ENCODE measurements at places on chromosomes 2 and 18. TPM values are rescaled to one million over a fixed set of nuclear protein-coding genes. Genes with fewer than 3 reads are reported as not detected.

DNA sequence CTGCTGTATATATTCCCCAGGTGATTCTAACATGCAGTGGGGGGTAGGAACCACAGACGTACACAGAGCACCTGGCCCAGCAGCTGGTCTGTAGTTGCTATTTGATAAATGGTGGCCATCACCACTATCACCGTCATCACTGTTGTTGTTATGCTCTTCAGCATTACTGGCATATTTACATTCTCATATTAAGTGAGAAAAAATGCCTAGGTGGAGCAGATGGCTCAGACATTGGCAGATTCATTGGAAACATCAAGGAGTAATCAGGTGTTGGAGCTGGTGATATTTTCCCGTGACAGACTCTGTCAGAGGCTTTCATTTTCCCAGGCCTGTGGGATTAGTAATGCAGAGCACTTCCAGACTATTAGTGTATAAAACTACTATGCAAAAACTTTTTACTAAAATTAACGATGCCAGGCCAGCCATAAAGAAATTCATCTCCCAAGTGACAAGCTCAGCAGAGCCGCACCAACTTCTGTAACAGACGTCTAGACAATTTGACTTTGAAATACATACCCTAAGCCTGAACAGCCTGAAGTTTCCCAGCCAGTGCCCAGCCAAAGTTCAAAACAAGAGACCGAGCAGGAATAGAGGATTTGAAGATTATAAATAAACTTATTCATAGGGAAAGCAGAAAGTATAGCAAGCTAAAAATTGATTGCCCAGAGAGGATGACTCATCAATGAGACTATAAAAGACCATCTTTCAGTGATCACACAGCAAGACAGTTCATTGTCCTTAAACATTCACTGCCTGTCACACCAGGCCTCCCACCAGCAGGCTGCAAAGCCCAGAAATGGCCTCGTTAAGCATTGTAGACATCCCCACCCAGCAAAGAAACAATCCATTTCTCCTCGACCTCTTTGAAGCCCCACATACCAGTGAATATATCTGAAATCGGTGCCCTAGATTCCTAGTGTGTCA, 247.4 kb upstream of the CHAC2 start:
- peak; percentile 54 for DNase-seq

- no peak for DNase-seq
Measured at GRCh38 chr2:424306-425171, 136.6 kb upstream of the ALKAL2 start.

DNA sequence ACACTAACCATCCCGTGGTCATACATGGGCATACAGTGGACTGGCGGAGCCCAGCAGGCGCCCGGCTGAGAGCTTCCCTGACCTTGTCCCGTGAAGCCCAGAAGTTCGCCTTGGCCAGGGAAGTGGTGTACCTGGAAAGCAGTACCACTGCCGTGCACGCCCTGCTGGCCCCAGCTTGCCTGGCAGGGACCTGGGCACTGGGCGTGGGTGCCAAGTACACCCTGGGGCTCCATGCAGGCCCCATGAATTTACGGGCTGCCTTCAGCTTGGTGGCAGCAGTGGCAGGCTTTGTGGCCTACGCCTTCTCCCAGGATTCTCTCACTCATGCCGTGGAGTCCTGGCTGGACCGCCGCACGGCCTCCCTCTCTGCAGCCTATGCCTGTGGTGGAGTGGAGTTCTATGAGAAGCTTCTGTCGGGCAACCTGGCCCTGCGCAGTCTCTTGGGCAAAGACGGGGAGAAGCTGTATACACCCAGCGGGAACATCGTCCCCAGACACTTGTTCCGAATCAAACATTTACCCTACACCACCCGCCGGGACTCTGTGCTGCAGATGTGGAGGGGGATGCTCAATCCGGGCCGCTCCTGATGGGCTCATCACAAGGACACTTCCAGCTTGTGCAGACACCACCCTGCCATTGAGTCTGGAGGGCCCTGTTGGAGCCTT, 2.3 kb downstream of the TMEM177 start:
- DNase-seq: no peak

DNA sequence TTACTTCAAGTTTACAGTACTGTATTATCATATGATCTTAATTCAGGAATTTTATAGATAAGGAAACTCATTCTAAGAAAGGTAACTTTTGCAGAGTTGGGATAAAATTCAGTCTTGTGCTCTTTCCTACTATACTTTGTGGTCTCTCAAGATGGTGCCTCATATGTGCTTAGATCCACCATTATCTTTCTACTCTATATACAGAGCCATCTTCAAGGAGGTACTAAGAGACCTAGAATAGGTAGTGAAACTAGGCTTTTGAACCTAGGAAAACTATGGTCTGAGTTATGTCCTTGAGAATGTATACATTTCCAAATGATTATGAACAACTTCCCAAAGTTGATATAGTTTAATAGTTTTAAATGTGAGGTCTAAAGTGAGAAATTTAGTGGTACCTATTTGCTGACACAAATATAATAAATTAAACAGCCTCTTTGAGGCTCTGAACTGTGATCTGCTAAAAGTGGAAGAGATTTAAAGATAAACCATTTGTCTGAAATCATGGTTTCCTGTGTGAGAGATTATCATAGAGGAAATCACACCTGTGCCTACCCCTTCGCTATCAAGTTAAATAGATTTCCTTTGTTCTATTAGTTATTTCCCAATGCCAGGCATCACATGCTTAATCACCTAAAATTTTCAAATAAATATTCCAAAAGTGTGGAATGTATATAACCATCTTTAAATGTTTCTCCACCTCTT, 27.2 kb downstream of the ACAA2 start:
- no peak for DNase-seq

DNA sequence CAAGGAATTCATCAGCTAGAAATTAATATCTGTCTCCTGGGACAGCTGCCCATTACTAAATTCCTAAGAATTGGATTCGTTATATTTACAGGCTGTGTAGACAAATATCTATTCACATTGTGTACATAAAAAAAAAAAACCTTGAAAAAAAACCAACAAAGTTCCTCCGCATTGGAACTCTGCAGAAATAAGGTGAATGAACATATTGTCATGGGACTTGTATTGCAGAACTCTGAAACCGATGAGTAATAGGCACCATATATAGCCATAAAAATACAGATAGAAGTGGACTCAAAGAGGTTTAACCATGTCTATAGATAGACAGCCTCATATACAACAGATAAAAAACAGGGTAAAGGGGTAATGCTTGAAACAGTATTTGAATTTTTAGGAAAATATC, 909.9 kb upstream of the CHAC2 start:
- peak; percentile 3 for DNase-seq

GRCh38 chr18:35936951-35937350, 35.5 kb upstream of the RMP24 start:
- no peak for DNase-seq

DNA sequence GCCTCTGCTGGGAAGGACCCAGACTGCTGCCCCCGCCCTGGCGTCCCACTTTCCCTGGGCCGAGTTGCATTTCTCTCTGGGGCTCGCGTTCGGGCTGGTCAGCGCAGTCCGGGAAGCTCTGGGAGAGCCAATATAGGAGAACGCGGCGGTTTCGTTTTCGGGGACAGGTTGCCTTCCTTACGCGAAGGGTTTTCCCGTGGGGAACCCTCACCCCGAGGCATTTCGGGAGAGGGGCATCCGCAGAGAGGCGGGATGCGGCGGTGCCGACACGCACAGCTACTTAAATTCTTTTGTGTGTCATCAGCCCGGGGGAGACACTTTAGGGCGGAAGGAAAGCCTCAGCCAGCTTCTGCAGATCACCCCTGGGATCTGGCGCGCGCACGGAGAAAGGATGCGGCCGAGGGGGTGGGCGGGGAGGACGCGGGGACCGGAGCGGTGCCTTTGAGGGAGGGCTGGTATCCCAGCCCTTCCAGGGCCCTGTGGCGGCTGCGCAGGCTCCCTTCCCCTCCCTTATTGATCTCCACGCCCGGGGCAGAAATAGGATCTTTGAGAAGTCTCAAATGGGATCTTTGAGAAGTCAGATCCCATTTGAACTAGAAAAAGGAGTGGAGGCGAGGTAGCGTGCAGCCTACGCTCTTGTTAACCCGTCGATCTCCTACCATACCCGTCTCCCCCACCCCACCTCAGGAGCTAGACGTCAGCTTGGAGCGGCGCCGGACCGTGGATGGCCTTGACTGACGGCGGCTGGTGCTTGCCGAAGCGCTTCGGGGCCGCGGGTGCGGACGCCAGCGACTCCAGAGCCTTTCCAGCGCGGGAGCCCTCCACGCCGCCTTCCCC, 1.2 kb downstream of the GATA6 start:
- peak; percentile 51 for DNase-seq

- no peak for DNase-seq
Measured at GRCh38 chr2:57806449-57806968, 240.1 kb upstream of the VRK2 start.

- no peak for DNase-seq
Measured at GRCh38 chr2:8379549-8379948, 302.3 kb upstream of the ID2 start.

DNA sequence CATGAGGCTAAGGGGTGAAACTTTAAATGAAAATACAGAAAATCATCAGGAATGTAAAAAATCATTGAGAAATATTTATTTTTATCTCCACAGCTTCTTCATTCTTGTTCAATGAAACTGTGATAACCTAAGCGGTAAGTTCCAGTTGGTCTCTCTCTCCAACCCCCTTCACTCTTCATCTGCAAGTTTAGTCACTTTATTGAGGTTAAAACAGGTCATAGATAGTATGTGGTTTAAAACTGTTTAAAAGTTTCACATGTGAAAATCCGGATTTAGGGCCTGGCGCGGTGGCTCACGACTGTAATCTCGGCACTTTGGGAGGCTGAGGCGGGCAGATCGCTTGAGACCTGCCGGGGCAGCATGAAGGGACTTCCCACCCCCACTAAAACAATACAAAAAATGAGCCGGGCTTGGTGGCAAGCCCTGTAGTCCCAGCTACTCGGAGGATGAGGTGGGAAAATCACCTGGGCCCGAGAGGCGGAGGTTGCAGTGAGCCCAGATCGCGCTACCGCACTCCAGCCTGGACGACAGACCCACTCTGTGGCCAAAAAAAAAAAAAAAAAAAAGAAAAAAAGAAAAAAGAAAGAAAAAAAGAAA, 1.6 kb upstream of the PHLPP1 start:
- peak; percentile 6 for DNase-seq

DNA sequence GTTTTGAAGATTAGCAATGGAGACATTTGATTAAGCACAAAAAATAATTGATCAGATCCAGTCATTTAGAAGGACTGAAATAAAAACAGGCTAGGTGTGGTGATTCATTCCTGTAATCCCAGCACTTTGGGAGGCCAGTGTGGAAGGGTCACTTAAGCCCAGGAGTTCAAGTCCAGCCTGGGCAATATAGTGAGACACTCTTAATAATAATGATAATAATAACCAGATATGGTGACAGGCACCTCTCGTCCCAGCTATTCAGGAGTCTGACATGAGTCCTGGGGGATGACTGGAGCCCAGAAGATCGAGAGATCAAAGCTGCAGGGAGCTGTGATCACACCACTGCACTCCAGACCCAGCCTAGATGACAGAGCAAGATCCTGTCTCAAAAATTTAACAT, 3.5 kb upstream of the FN1 start:
- no peak for DNase-seq

Gene SERPINB12
- 0.96 TPM for total RNA-seq

All from umbilical cord (tissue), 2 donors.